ENCODE measurements at places on chromosomes 5 and 9.

GRCh38 chr5:37316027-37316426, 54.9 kb downstream of the NUP155 start:
- no peak for DNase-seq

GRCh38 chr9:135268981-135269380, 181.5 kb downstream of the OLFM1 start:
- no peak for DNase-seq

GRCh38 chr5:177468329-177468684, 5.1 kb downstream of the DBN1 start:
- no peak for DNase-seq

GRCh38 chr5:126002222-126002897, 420.8 kb upstream of the GRAMD2B start:
- peak; percentile 87 for DNase-seq

DNA sequence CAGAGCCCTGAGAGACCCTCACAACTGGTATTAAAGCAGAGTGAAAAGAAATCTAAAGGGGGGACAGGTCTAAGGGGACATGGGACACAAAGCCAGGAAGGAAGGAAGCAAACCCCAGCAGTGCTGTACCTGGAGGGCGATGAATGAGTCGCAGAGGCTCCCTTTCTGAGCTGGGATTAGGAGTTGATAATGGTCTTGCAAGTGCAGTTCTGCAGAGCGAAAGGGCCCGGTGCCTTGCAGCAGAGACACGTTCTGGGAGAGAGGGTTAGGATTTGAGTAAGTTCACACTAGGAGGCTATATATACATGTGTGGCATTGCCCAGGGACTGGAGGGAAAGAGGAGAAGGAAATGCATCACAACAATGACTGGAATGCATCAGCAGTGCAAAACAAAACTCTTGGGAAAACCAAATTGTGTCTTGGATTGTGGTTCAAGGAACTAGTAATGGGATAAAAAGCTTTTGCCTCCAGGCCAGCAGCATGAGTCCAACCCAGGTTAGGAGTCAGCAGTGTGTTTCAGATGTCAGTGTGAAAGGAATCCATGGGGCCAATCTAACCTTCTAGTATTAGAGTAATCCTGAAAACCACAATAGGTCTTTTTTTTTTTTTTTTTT, 38.8 kb upstream of the LIFR start:
- peak; percentile 70 for DNase-seq

- no peak for DNase-seq
Measured at GRCh38 chr9:102405218-102405867, 589.8 kb upstream of the CYLC2 start.

GRCh38 chr5:147635882-147636728, 126.2 kb upstream of the DPYSL3 start:
- DNase-seq: no peak

Data from amniotic epithelial cell (primary cell).